ENCODE measurements at places on chromosomes 12 and 14.

DNA sequence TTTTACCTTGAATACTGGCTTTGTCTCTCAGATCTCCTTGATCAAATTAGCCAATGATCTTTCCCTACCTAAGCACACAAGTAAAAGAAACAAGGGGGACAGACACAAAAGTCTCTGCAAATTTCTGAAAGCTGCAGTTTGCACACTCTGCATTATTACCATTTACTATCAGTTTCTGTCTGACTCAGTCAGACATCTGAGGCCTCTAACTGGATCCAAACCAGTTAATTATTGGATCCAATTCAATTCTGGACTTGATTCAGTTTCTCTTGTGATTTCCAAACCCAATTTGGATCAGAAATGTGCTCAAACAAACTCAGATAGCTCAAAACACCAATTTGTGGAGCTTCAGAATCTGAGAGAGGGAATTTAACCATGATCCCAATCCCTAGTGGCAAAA lies 16.6 kb downstream of the SSTR1 start:
- no peak for DNase-seq

DNA sequence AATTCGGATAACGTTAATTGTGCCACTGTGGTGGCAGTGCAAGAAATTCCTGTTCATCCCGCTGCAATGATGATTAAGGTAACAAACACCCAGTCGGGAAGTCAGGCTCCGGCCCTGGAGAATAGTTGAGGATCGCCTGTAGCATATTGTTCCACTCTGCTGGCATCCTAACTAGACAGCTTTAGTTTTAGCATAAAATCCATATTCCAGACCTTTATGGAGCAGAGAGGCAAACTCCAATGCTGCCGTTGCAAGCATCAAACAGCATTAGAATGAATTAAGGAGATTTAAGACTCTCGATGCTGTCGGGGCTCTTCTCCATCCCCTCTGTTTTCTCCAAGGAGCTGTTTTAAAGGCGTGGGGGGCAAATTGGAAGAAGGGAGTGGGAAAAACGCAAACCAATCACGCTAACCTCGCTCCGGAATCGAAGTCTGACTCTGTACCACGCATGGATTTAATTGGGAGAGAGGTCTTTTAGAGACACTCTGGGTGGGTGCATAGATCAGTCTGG lies 660.4 kb downstream of the VRK1 start:
- DNase-seq, result no peak

- DNase-seq, result no peak
Measured at GRCh38 chr14:43449291-43449690, 1057.8 kb downstream of the FSCB start.

DNA sequence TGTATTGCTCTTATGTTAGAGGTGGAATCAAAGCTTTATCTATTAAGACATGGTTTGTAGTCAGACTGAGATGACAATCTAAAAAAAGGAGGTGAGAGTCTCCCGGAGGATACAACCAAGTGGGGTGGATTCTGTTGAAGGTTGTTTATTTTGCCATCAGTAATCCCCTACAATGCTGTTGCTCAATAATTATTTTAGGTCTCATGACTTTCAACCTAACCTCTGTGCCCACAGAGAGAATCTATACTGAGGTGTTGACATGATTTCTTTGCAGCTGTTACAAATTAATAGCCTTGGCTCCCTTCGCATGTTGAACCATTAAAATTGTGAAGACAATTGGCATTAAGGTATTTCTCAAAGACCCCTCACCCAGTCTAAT lies 28.7 kb upstream of the FOS start:
- DNase-seq, result no peak

- no peak for DNase-seq
Measured at GRCh38 chr12:38477340-38478090, 160.9 kb downstream of the ALG10B start.

GRCh38 chr12:24860546-24860945 lies 88.4 kb downstream of the BCAT1 start:
- DNase-seq, result no peak

Measured in stimulated activated CD8-positive, alpha-beta memory T cell treated with anti-CD3 and anti-CD28 coated beads, Interleukin-4, amount 100 ng/mL, for 1 hour (primary cell).